Colonic mucosa (tissue), 4 donors: ENCODE measurements at places on chromosomes 1 and 21. TPM values are rescaled to one million over a fixed set of nuclear protein-coding genes. Genes with fewer than 3 reads are reported as not detected.

- H3K4me1 ChIP-seq, result no peaks in the 10 kb centered on the region
- H3K4me3 ChIP-seq, result no peak overlapping the region
- H3K27ac ChIP-seq, result no peak overlapping the region
- H3K36me3 ChIP-seq, result no peaks in the 10 kb centered on the region
- H3K27me3 ChIP-seq, result no peaks in the 10 kb centered on the region
Observed at GRCh38 chr1:151711951-151712350, 4.7 kb downstream of the CELF3 start.

DNA sequence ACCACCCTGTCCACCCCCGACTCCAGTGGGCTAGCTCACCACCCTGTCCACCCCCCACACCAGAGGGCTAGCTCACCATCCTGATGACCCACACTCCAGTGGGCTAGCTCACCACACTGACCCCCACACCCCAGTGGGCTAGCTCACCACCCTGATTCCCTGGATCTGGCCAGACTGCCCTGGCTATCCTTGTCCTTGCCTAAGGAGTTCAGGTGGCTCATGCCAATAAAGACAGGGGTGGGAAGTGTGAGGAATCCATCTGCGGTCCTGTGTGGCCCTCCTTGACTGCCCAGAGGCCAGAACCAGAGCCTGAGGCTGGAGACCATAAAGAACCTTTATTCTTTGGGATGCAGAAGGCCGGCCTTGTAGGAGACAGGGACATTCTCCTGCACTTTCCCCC is 3.6 kb downstream of the PADI1 start:
- H3K27me3 ChIP-seq, result no peaks in the 10 kb centered on the region
- no peak for DNase-seq
- H3K4me1 ChIP-seq, result no peaks in the 10 kb centered on the region
- no peak overlapping the region for H3K4me3 ChIP-seq
- H3K36me3 ChIP-seq, result no peaks in the 10 kb centered on the region

DNA sequence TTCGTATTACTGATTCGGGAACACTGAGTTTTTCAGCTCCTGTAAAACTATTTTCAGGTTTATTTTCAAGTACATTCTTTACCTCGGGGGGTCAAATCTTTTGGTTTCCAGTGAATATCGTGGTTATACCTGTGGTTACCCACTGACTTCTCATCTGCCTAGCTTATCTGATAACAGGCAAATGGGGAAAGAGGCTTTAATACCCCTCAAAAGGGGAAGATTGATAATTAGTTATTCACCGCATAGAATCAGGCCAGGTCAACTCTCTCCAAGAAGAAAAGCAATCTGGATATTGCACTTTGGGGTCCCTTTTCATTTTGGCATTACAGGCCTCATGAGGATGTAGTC is 23.0 kb downstream of the RUNX1 start:
- no peaks in the 10 kb centered on the region for H3K27me3 ChIP-seq
- no peak for DNase-seq
- peak overlapping the region; percentile 61 for H3K27ac ChIP-seq
- no peaks in the 10 kb centered on the region for H3K36me3 ChIP-seq
- peaks cover 14% of the 10 kb centered on the region for H3K4me1 ChIP-seq

Gene ATP6V1G3
- total RNA-seq, result not detected

Gene IRF6
- 87.5 TPM for total RNA-seq

GRCh38 chr1:214264976-214265375 is 16.0 kb upstream of the SMYD2 start:
- no peaks in the 10 kb centered on the region for H3K4me1 ChIP-seq
- DNase-seq, result no peak
- H3K27me3 ChIP-seq, result no peaks in the 10 kb centered on the region
- H3K36me3 ChIP-seq, result no peaks in the 10 kb centered on the region
- no peak overlapping the region for H3K4me3 ChIP-seq

- H3K4me1 ChIP-seq, result no peaks in the 10 kb centered on the region
- no peaks in the 10 kb centered on the region for H3K36me3 ChIP-seq
- no peak overlapping the region for H3K27ac ChIP-seq
- H3K4me3 ChIP-seq, result no peak overlapping the region
- no peak for DNase-seq
Observed at GRCh38 chr1:12112711-12113161, 49.6 kb downstream of the TNFRSF8 start.

DNA sequence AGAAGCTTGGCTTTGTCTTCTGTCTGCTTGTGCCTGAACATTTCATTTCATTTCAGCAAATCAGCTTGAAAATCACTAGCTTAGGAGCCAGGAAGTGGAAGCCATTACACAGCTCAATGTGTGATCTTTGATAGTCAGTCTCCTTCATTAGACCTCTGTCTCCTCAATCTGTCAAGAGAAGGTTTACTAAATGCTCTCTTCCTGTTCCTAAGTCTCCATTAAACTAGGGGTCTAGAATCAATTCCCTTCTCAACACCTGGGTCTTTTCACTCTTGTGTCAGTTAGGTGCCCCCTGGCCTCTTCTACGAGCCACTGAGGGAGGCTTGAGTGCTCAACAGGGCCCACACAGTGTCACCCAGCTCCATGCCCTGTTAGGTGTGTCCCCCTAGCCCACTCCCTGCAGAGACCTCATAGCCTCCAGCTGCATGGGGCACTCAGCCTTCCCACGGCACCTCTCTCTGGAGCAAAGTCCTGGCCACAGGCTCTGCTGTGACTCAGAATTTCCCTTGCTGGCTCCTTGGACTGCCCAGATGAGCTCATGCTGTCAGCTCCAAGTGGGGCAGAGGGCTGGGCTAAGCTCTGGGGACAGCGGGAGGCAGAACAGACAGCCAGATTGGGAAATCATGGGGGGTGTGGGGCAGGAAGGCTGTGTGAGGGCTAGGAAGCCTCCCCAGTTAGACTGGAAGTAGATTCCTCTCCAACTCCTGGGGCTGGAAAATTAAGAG is 115.7 kb upstream of the IPO9 start:
- H3K36me3 ChIP-seq, result no peaks in the 10 kb centered on the region
- peak; percentile 85 for DNase-seq
- H3K27me3 ChIP-seq, result no peaks in the 10 kb centered on the region
- peak overlapping the region; percentile 87 for H3K27ac ChIP-seq
- peaks cover 17% of the 10 kb centered on the region for H3K4me1 ChIP-seq
- no peak overlapping the region for H3K4me3 ChIP-seq

GRCh38 chr1:13699936-13700520 is at the start of gene PRDM2:
TSS of gene PRDM2 (plus strand) at chr1:13700188. CDS start at chr1:13715606, 15,418 bp downstream.
- peak within 1 kb of the TSS; percentile 74 for H3K4me3 ChIP-seq
- peak within 1 kb of the TSS; percentile 83 for H3K27ac ChIP-seq
- peak; percentile 50 for DNase-seq
- H3K27me3 ChIP-seq, result no peaks in the 10 kb centered on the region
- H3K4me1 ChIP-seq, result no peaks in the 10 kb centered on the region

GRCh38 chr1:235646463-235646862 is 3.1 kb downstream of the GNG4 start:
- H3K4me3 ChIP-seq, result no peak overlapping the region
- no peak for DNase-seq
- H3K36me3 ChIP-seq, result no peaks in the 10 kb centered on the region
- peaks cover 3% of the 10 kb centered on the region for H3K4me1 ChIP-seq
- H3K27ac ChIP-seq, result no peak overlapping the region
- peaks cover 9% of the 10 kb centered on the region for H3K27me3 ChIP-seq

DNA sequence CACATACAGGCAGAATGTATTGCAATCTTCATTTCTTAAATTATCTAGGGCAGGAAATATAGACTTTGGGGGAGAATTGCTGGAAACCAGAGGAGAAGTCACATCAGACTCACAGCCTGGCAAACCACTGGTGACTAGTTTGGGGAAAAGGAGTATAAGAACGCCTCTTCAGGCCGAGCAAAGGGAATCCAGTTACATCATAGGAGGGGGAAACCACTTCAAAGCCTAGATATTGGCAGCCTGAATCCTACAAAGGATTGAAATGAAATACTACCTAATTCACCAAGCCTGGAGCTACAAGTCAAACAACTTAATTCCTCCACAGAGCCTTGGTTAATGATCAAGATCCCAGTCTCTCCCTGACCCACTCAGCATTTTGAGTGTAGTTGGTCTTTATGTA is 121.7 kb downstream of the SLC30A10 start:
- H3K4me1 ChIP-seq, result no peaks in the 10 kb centered on the region
- no peaks in the 10 kb centered on the region for H3K36me3 ChIP-seq
- no peak overlapping the region for H3K27ac ChIP-seq
- DNase-seq, result no peak
- no peak overlapping the region for H3K4me3 ChIP-seq
- no peaks in the 10 kb centered on the region for H3K27me3 ChIP-seq

Gene FGR
- total RNA-seq, result 1.4 TPM

Gene SEMA6C
- total RNA-seq, result 1.6 TPM

GRCh38 chr1:14561014-14561693 is 37.3 kb upstream of the KAZN start:
- H3K4me3 ChIP-seq, result no peak overlapping the region
- no peaks in the 10 kb centered on the region for H3K4me1 ChIP-seq
- no peaks in the 10 kb centered on the region for H3K27me3 ChIP-seq
- DNase-seq, result no peak
- H3K27ac ChIP-seq, result no peak overlapping the region

- H3K36me3 ChIP-seq, result no peaks in the 10 kb centered on the region
- peak; percentile 42 for DNase-seq
- no peak overlapping the region for H3K27ac ChIP-seq
- no peak overlapping the region for H3K4me3 ChIP-seq
Observed at GRCh38 chr1:162212713-162213112, 143.2 kb downstream of the NOS1AP start.

Gene TUFT1
- 40.6 TPM for total RNA-seq

GRCh38 chr1:1435911-1436629 is 580 bp downstream of the VWA1 start:
- H3K36me3 ChIP-seq, result no peaks in the 10 kb centered on the region
- H3K4me1 ChIP-seq, result peaks cover 44% of the 10 kb centered on the region
- H3K27me3 ChIP-seq, result peaks cover 4% of the 10 kb centered on the region
- peak overlapping the region; percentile 62 for H3K4me3 ChIP-seq
- DNase-seq, result peak; percentile 30

Gene MXRA8
- total RNA-seq, result 14.0 TPM

DNA sequence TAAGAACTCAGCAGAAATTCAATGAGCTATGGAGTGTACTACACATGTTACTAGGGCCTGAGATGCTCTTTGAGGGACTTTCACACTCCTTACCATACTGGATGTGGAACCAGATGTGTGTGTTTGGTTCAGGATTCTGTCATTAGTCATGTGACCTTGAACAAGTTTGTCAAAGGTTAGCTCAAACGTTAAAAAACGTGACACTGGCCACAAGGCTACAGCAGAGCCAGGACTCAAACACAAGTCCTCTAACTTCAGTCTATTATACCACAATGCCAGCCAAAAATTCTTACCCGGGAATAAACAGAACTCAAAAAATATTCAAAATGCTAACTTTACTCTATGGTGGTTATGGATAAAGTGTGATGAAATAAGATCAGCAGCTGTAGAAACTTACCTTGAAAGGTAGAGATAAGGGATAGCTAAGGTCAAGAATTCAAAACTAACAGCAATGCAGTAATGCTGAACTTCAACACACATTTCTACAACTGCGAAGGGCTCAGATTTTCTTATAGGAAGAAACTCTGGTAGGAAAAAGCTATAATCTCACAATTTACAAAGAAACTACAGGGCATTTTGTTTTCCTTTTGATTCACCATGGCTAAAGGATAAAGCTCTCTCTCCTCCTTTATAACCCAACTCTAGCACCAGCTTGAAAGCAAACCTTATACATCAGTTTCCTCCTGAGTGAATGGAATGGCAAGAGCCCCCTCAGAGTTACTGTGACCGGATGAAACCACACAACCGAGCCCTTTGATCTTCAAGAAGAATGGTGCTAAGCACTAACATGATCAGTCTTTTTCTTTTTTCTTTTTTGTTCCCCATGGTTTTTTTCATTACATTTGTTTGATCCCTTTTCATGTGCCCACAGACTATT is 233.9 kb downstream of the SLC45A1 start:
- no peaks in the 10 kb centered on the region for H3K4me1 ChIP-seq
- H3K4me3 ChIP-seq, result no peak overlapping the region

Gene OR14C36
- not detected for total RNA-seq
